RCC 7860 (cell line): ENCODE measurements at places on chromosomes 5 and 9.

DNA sequence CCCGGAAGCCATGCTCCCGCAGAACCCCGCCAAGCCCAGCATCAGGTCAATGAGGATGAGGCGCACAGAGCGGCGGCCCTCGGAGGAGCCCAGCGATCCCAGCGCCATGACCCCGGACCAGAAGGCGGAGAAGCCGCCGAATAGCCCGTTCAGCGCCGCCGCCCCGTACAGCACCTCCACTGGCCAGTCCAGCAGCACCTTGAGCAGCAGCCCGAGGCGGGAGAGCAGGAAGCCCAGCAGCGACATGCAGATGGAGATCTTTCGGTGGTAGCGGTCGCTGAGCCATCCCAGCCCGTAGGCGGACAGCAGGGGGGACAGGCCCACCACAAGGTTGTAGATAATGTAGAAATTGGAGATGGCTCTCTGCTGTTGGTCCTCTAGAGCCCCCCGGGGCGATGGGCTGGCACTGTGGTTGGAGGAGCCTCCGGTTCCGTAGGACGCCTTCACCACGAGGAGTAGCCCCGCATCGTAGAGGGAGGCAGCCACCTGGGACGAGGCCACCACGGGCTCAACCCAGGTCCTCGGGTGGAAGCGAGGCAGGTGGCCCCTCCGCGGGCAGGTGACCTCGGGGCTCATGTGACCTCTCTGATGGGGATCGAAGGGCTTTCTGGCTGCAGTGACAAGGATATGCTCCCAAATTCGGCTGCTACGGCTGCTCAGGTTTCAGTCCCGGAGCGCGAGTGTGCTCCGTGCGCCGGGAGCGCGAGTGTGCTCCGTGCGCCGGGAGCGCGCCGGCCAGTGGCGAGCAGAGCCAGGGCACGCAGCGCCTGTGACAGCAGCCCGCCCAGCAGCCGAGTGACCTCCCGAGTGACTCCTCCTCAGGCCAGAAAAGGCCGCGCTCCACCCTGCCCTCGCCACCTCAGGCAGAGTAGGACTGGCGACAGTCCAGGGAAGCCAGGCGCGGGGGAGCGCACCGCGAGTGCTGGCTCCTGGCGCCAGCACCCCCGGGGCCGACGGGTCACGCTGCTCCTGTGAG, at the start of gene SLC46A2:
SLC46A2 (minus strand) TSS at position 771 of the 976 bp plus-strand sequence; CDS start at position 576, 195 bp downstream.
- DNase-seq, result no peak

DNA sequence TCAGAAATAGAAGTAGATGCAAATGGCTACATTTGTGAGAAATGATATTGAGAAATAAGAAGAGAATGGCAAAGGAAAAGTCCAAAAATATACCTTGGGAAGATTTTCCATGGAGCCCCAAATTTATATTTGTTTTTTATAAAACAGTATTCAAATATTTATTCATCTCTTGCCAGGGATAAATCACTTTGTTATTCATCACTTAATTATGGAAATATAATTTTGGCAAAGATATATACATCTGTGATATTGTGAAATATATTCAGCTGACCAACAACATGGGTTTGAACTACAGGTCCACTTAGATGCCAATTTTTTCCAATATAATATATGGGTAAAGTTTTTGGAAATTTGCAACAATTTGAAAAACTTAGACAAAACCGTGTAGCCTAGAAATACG, 19.7 kb upstream of the RAPGEF6 start:
- DNase-seq, result no peak

DNA sequence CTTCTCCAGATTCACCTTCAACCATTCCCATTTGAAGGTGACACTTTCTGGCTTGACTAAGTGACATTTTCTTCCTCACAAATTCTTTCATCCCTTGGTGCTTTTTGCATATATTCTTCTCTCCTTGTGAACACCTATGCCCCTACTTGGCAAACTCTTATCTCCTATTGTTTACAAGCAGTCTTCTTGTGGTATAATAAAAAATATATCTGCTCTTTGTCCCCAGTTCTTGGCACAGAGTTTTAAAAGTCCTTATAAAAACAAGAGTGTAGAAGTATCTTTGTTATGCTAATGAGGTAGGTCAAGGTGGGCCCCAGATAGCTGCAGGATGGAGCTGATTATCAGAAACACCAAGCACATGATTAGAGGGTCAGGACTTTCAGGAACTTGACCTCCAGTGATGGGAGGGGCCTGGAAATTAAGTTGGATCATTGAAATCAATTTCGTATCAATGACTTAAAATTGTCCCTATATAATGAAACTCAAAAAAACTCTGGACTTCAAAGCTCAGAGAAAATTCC, 38.0 kb downstream of the TMEM161B start:
- no peak for DNase-seq

- no peak for DNase-seq
Observed at GRCh38 chr5:137412136-137412535, 87.0 kb downstream of the SPOCK1 start.

- DNase-seq, result peak; percentile 48
Observed at GRCh38 chr5:66171349-66172344, 27.5 kb downstream of the SREK1 start.

DNA sequence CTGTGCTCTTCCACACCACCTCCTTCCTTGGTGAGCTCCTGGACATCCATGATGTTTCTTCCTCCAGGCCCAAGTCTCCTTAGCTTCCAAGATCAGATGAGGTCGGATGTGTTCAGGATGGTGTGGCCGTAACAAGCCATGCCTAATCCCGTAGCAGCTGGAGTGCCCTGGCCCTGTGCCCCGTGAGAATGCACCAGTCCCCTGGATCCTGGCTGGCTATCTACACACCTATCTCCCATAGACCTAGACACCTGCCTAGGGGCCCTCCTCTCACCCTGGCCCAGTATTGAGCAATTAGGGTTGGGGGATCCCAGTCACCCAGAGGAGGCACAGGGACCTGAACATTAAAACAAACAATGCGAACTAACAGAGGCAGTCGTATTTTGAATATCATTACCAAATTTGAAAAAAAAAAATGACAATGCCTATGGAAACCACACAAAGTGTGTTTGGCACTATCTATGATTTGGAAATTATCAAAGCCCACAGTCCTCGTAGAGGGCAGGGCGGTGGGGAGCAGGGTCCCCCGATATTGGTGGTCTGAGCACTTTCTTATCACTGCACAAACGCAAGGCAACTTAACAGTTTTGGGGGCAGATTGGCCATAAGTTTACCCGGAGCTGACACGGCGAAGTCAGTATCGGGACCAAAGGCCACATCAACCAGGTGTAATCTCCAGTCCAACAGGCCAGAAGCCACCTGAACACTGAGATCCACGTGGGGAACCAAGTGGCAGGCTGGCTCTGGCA, 13.2 kb downstream of the ENG start:
- no peak for DNase-seq
